ENCODE measurements at places on chromosomes 16 and 17.

DNA sequence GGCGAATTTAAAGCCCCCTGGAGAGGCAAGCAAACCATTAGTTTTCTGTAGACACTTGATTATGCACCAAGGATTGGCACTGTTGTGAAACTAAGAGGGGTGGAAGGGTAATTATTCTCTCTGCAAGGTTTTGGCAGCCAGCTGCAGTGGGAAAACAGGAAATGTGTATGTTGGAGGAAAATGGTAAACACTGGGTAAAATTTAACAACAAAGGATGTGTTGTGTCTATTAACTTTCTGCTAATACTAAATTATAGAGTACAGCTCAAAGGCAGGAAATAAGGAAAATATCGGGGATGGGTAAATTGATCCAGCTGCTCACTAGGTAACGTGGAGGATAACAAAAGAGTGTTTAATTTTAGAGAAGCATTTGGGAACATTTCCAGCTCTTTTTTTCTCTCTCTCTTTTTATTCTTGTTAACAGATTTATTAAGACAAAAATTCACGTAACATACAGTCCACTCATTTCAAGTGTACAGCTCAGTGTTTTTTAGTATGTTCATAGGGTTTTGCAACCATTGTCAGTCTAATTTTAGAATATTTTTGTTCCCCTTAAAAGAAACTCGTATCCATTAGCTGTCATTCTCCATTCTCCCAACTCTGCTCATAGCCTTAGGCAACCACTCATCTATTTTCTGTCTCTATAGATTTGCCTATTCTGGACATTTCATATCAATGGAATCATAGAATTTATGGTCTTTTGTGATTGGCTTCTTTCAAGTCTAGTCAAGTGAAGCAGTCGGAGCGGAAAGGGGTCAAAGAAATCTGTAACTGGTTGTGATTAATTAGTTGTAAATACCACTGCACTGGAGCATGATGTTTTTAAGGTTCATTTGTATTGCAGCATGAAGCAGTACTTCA is 41.8 kb downstream of the TANGO6 start:
- DNase-seq, result no peak

DNA sequence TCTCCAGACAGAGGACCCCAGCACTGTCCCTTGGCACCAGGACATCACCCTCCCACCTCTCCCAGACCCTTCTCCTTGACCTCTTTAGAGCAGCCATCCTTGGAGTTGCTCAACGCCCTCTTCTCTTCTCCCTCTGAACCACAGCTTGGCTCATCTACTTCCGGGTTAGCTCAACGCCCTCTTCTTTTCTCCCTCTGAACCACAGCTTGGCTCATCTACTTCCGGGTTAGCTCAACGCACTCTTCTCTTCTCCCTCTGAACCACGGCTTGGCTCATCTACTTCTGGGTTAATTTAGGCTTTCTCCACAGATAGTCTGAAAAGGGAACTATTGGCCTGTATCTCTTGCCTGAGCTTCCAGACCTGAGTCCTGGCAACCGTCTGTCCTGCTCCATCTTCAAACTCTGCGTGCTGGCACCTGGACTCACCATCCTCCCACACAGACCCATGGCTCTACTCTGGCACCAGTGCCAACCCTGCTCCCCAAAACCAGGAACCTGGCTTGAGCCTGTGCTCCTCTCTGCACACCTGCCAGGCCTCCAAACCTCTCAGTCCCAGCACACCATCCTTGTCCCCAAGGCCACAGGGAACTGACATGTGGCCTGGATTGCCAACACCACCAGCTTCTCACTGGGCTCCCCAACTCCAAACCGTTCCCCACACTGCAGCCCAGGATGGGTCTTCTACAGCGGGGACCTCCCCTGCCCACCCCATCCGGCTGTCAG is 25.3 kb upstream of the FAAP100 start:
- DNase-seq, result no peak

DNA sequence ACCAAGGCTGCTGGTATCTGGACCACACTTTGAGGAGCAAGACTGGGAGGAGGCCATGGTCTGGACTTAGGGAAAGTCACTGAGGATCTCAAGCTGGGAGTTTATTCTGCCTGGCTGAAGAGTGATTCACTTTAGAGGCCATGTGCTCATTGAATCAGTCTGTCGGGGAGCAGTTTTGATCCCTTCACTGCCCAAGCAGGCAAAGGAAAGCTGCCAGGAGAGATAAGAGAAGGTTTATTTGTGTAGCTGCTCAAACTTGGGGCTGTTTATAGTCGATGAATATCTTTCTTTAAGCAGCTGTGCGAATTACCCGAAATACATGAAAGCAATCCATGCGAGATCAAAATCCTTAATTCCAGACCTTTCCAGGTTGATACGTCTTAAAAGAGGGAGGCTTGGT is 544.4 kb upstream of the EEF2KMT start:
- no peak for DNase-seq

GRCh38 chr17:66760324-66760723 is 74.6 kb upstream of the CACNG5 start:
- DNase-seq, result no peak

DNA sequence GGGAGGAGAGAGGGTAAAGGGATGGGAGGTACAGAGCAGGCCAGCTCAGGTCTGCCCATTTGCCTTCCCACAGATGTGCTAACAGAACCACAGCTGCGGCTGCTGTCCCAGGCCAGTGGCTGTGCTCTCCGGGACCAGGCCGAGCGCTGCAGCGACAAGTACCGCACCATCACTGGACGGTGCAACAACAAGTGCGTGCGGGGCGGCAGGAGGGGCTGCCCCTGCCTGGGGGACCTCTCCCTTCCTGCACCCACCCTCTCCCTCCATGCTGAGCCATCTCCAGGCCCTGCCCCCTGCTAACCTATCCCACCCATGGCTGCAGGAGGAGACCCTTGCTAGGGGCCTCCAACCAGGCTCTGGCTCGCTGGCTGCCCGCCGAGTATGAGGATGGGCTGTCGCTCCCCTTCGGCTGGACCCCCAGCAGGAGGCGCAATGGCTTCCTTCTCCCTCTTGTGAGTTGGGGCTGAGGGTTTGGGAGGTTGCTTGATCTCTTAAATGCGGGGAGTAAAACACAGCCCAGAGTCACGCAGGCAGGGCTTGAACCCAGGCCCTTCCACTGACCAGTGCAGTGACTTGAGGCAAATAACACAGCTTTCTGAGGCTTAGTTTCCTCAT is 1.2 kb downstream of the EPX start:
- DNase-seq, result no peak

GRCh38 chr16:9503251-9503984 is 412.0 kb downstream of the HAPSTR1 start:
- no peak for DNase-seq

GRCh38 chr17:53039981-53040380 is 782.7 kb upstream of the KIF2B start:
- DNase-seq, result no peak

DNA sequence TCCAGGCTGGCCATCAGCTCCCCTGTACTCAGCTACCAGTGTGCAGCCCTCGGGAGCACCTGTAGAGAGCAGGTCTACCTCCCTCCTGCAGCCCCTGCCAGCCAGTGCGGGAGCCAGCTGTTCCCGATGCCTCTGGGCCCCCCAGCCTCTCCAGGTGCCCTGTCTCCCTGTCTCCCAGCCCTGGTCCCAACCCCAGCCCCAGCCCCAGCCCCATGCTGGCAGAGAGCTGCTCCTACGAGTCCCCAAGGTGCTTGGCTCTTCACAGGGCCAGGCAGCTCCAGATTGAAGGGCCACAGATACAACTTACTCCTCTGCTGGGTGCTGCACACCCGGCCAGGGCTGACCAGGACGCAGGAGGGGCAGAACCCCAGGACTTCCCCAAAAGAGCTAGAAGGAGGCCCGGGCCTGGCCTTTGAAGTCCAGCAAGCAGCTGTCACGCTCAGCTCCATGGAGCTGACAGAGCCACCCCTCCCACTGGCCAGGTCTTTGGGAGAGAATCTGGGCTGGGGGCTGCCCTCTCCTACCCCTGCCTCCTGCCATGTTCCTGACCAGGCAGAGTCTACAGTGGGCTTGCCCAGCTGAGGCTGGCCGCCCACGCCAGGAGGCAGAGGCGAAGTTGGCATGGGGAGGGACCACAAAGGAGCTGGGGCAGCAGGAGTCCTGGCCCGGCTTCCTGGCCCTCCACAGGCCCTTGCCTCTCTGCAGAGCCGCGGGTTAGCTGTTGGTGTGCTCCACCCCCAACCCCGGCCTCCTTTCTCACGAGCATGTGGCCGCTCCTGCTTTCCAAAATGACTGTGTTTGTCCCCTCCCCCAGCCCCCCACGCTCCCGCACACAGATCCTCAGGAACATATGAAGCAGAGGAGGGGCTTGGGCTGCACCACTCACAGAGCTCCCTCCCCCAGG is 9.5 kb upstream of the ADAM11 start:
- no peak for DNase-seq

DNA sequence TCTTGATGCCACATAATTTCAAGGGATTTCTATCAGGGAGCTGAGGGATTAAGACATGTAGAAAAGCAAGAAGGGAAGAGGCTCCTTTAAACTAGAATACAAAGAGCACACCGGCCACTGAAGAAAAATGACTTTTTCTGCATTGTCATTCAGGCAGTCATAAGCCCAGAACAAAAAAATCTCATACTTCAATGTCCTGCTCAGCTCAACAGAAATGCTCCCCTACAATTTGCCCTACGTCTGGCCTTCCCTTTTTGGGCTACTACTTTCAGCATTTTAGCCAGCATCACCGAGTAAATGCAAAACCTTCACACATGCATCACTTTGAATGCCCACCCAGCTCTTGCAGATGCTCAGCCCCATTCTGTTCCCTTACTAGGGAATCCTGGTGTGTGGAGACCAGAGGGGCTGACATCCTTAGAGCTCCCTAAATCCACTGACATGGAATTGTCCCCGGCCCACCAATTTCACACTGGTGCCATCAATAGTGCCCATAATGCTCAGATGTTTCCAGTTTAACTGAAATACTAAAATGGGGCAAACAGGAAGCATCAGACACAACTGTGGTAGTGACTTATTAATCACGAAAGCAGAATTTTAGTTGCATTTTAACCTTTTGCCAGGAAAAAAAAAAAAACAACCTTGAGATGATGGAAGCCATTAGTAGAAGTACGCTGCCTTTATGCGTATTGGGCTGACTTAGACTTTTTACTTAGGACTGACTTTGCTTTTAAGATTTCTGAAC is 2.7 kb downstream of the MAP3K14 start:
- DNase-seq, result no peak

All from activated naive CD8-positive, alpha-beta T cell treated with anti-CD3 and anti-CD28 coated beads, Interleukin-2, amount 50 U/mL, for 24 hours (primary cell).